ENCODE measurements at places on chromosomes 1 and 21. TPM values are rescaled to one million over a fixed set of nuclear protein-coding genes. Genes with fewer than 3 reads are reported as not detected.

The TEDDM1 gene
- total RNA-seq, result not detected

The CD1E gene
- total RNA-seq, result not detected

- DNase-seq, result no peak
- no peak overlapping the region for H3K4me3 ChIP-seq
- no peaks in the 10 kb centered on the region for H3K27me3 ChIP-seq
- no peak overlapping the region for H3K27ac ChIP-seq
- H3K36me3 ChIP-seq, result no peaks in the 10 kb centered on the region
- H3K4me1 ChIP-seq, result no peaks in the 10 kb centered on the region
Measured at GRCh38 chr1:32311709-32312393, 20.0 kb downstream of the HDAC1 start.

- DNase-seq, result no peak
- no peak overlapping the region for H3K27ac ChIP-seq
- no peaks in the 10 kb centered on the region for H3K27me3 ChIP-seq
- no peaks in the 10 kb centered on the region for H3K4me1 ChIP-seq
- no peak overlapping the region for H3K4me3 ChIP-seq
Measured at GRCh38 chr1:197304638-197305200, 36.7 kb downstream of the CRB1 start.

DNA sequence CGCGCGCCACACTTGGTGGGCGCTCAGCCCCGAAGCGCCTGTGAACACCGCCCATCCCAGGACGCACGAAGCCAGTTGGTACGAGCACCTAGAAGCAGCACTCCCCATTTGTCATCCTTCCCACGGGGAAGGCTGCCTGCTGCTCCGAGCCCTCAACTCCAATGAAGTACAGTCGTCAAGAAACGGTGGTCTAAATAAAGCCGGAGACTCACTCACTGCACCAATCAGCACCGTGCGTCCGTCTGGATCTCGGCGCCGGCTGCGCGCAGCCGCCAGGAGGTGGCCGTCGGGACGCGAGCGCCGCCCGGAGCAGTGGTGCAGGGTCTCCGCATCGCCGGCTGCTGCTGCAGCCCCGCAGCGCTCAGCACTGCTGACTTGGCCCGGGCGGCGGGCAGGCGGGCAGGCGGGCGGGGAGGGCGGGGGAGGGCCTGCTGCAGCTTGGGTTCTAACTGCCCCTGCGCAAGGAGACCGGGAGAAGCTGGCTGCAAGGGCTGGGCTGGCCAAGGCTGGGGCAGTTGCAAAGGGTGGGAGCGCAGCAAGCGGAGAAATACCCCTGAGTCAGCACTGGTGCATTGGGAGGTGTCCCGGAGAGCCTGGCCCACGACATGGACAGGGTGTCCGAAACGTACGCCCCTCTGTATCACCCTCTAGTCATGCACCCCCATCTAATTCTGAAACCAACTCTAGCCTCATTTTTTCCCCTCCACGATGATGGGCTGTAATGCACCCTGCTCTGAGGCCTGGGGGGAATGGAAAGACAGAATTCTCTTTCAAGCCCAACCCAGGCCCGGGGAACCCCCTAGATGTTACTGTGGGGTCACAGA, 35.8 kb upstream of the H6PD start:
- DNase-seq, result no peak
- H3K27ac ChIP-seq, result no peak overlapping the region
- H3K27me3 ChIP-seq, result peaks cover 64% of the 10 kb centered on the region
- H3K4me3 ChIP-seq, result peak overlapping the region; percentile 4
- H3K36me3 ChIP-seq, result no peaks in the 10 kb centered on the region

DNA sequence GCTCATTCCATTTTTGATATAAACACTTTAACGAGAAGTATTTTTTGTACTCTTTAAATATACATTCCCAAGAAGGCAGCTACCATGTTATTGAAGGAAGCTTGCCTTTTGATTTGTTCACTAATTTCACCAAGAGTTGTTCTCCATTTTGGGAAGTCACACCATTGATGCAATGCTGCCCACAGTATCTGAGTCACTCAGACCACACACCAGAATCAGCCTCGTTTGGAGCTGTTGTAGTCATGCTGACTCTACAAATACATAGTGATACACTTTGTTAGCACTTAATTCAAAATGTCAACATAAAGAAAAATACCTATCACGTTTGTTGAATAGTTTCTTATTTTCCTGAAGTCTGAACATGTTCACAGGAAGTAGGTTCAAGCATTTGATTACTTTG, 78.7 kb downstream of the PAPPA2 start:
- H3K27ac ChIP-seq, result no peak overlapping the region
- peaks cover 8% of the 10 kb centered on the region for H3K4me1 ChIP-seq
- H3K4me3 ChIP-seq, result no peak overlapping the region
- H3K27me3 ChIP-seq, result no peaks in the 10 kb centered on the region
- H3K36me3 ChIP-seq, result no peaks in the 10 kb centered on the region

DNA sequence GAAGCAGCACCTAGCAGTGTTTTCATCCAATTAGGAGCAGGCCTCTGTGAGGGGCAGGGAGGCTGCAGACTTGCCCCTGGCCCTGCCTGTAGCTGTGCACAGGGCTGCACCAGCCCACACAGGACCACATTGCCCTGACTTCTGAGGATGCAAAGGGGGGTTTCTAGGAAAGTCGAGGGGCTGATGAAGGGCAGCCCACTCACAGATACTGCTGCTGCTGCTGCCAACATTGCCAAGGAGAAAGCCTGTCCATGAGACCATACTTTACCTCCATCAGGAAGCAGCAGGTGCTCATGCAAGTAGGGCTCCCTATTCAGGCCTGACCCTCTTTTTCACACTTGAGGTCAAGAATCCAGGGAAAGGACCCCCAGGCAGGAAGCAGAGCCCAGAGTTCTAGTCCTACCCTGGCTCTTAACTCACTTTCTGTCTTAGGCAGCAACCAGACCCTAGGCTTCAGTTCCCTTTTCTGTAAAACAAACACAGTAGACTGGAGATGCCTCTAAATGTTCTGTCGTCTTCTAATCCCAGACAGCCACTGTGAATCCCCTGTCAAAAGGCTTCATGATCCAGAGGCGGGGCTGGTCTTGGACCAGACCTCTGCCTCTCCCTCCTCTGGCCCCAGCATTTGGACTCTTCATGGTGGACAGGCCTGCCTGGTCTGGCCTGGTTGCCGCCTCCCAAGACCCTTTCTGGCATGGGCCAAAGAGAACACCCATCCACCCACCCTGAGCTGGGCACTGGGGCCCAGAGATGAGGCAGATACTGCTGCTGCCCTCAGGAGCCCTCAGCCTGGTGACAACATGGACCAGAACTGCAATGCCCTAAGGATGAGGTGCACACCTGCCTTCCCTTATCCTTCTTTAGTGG, 120.2 kb downstream of the GLIS1 start:
- no peak overlapping the region for H3K4me3 ChIP-seq
- no peaks in the 10 kb centered on the region for H3K36me3 ChIP-seq
- peaks cover 2% of the 10 kb centered on the region for H3K4me1 ChIP-seq
- no peak overlapping the region for H3K27ac ChIP-seq

- H3K4me1 ChIP-seq, result no peaks in the 10 kb centered on the region
- no peak overlapping the region for H3K27ac ChIP-seq
- no peak for DNase-seq
- H3K4me3 ChIP-seq, result no peak overlapping the region
- H3K27me3 ChIP-seq, result no peaks in the 10 kb centered on the region
Measured at GRCh38 chr1:66641891-66642473, 108.0 kb downstream of the SGIP1 start.

All from H1 (cell line).